Hematopoietic multipotent progenitor cell treated with erythropoietin and hydrocortisone succinate and interleukin-3 and kit ligand, for 4 days (in vitro differentiated cells): ENCODE measurements at places on chromosomes 2 and 18.

GRCh38 chr18:74454279-74454751 lies 2.8 kb downstream of the DIPK1C start:
- no peak for DNase-seq

- DNase-seq: no peak
Measured at GRCh38 chr2:42087137-42087856, 39.5 kb downstream of the PKDCC start.

GRCh38 chr2:112622528-112622849 lies 23.2 kb upstream of the SLC20A1 start:
- peak; percentile 70 for DNase-seq

GRCh38 chr18:55443776-55444175 lies 144.2 kb downstream of the TCF4 start:
- DNase-seq: no peak

GRCh38 chr2:173834141-173834540 lies 131.0 kb downstream of the SP3 start:
- no peak for DNase-seq
